ENCODE measurements at places on chromosomes 1 and 21. TPM values are rescaled to one million over a fixed set of nuclear protein-coding genes. Genes with fewer than 3 reads are reported as not detected.
A peak's percentile ranks its signal among the peaks of the same experiment; 100 is the strongest.

GRCh38 chr1:9079988-9080704, 10.7 kb upstream of the SLC2A5 start:
- H3K27me3 ChIP-seq, result no peaks in the 10 kb centered on the region
- peaks cover 23% of the 10 kb centered on the region for H3K4me1 ChIP-seq
- H3K4me3 ChIP-seq, result no peak overlapping the region
- H3K27ac ChIP-seq, result no peak overlapping the region
- H3K36me3 ChIP-seq, result no peaks in the 10 kb centered on the region
- DNase-seq, result no peak

DNA sequence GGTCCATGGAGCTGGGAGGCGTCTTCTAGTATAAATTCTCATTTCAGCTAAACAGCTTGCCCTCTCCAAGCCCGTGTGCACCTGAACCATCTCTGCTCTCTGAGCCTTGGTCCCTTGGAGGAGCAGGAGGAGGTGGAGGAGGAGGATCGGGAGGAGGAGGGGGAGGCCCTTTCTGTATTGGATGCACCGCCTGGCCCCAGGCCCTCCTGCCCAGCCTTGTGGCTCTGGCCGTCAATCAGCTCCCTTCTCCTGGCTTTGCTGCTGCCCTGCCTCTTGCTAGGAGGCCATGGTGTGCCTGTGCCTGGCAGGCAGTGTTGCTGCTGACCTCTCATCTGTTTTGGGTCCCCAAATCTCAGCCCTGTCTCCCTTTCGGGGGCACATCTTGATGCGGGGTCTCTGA, 9.0 kb downstream of the COL18A1 start:
- H3K4me3 ChIP-seq, result no peak overlapping the region
- H3K27ac ChIP-seq, result no peak overlapping the region
- DNase-seq, result no peak
- H3K36me3 ChIP-seq, result no peaks in the 10 kb centered on the region
- peaks cover 6% of the 10 kb centered on the region for H3K4me1 ChIP-seq
- H3K27me3 ChIP-seq, result no peaks in the 10 kb centered on the region

DNA sequence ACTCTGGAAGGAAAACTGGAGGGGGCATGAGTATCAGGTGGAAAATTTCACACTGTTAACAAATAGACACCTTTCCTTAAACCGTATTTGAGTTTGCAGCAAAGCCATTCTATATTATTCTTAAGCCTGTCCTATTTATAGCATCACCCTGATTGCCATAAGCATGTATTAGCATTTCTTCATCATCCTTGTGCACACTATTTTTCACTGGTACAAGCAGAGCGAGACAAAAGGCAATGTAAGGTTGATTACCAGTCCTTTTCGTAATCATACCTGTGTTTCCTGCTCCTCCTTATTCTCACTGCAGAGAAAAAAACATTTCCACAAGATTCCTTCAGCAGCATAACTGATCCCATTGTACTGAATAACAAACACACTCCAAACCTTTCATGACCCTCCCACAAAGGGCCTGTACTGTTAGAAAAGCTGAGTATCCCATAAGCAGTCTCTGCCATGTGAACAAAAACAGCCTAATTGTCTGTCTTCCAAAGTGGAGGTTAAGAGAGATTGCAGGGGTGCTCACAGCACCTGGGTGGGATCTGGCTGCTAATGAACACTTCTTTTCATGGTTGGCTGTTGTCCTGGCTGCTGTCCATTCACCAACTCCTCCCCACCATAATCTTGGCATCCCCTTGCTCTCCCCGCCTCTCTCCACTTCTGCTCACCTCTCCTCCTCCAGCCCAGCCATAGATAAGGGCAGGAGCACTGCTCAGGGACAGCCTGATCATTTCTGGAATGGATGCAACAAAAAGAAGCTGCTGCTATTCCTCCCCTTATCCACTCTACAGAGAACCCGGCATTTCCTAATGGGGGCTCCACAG, 30.4 kb downstream of the VTCN1 start:
- H3K36me3 ChIP-seq, result no peaks in the 10 kb centered on the region
- no peak overlapping the region for H3K27ac ChIP-seq
- H3K4me3 ChIP-seq, result no peak overlapping the region
- no peak for DNase-seq
- no peaks in the 10 kb centered on the region for H3K4me1 ChIP-seq

GRCh38 chr21:45592208-45592619, 50.0 kb upstream of the SLC19A1 start:
- peak overlapping the region; percentile 27 for H3K27ac ChIP-seq
- no peaks in the 10 kb centered on the region for H3K27me3 ChIP-seq
- no peak overlapping the region for H3K4me3 ChIP-seq
- H3K4me1 ChIP-seq, result no peaks in the 10 kb centered on the region
- DNase-seq, result peak; percentile 5

DNA sequence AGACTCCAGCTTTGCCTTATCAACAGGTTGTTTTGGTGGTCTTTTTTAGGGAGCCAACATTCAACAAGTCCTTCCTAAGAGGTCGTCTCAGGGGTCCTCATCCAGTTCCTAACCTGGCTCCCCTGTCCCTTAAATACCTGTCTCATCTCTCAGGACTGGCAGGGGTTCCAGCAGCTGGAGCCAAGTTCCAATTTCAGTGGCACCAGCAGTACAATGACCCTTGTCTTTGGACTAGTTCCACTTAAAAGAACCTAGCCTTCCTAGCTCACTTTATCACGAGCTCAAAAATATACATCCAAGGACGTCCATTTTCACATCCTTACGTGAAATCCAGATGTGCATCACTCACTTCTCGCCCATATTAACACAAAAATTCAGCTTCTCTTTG, 18.7 kb upstream of the TRAF3IP3 start:
- H3K4me1 ChIP-seq, result no peaks in the 10 kb centered on the region
- H3K27me3 ChIP-seq, result no peaks in the 10 kb centered on the region
- H3K27ac ChIP-seq, result no peak overlapping the region
- H3K4me3 ChIP-seq, result no peak overlapping the region
- no peaks in the 10 kb centered on the region for H3K36me3 ChIP-seq
- DNase-seq, result no peak

- no peaks in the 10 kb centered on the region for H3K27me3 ChIP-seq
- no peaks in the 10 kb centered on the region for H3K4me1 ChIP-seq
- H3K27ac ChIP-seq, result no peak overlapping the region
- no peak for DNase-seq
- H3K4me3 ChIP-seq, result no peak overlapping the region
Observed at GRCh38 chr1:167839009-167839408, 74.9 kb downstream of the ADCY10 start.

DNA sequence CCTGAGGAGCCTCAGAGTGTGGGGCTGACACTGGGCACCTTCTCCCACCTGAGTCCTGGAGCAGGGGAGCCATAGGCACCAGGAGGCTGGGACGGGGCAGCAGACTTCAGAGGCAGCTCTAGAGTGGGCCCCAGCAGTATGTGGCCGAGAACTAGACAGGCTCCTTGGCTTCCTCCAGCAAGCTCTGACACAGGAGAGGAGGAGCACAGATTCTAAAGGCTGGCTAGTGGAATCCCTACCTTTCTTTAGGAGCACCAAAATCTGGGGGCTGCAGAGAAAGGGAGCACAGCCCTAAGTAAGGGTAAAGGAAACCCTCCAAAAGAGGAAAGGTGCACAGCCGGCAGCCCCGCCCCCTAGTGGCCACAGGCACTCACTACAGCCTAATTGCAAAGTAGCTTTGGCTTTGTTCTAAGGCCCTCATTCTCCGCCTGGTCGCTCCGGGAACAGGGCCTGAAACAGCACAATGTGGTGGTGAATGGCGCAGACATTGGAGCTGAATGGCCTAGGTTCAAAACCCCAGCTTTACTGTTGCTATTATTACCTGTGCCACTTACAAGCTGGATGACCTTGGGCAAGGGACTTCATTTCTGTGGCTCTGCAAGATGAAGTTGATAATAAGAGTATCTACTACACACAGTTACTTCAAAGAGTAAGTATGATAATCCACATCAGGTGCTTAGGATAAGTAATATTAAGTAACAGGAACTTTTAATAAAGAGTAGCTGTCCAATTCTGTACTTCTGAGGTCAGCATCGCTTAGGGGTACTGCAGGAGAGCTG, 8.8 kb upstream of the GUCA2A start:
- DNase-seq, result peak; percentile 77
- H3K27me3 ChIP-seq, result no peaks in the 10 kb centered on the region
- peak overlapping the region; percentile 79 for H3K27ac ChIP-seq
- H3K4me1 ChIP-seq, result peaks cover 28% of the 10 kb centered on the region
- no peak overlapping the region for H3K4me3 ChIP-seq

DNA sequence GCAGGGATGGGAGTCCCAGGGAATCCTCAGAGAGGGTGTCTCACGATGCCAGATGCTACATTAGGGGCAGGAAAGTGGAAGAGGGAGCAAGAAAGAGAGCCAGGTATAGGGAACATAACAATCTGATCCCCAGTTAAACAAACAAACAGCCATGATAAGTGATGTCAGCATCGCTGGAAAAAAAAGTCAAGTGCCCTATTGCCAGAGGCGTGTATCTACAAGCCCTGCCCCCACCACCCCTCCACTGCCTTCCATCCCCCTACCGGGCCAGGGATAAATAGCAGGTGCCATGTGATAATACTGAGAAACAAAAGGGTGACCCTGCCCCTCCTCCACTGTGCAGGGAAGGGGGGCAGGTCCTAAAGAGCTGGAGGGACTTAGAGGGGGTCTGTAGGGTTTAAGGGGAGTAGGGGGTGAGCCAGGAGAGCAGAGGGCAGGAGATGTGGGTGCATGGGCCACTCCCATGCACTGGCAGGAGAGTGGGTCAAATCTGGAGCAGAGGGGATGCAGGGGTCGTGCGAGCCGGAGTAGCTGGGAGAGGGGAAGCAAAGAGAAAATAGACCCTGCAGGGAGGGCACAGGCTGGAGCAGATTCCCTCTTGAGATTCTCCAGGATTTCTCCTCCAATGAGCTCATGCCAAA, 3.4 kb downstream of the SLC26A9 start:
- no peaks in the 10 kb centered on the region for H3K36me3 ChIP-seq
- H3K27me3 ChIP-seq, result no peaks in the 10 kb centered on the region
- peak; percentile 36 for DNase-seq
- H3K27ac ChIP-seq, result no peak overlapping the region

DNA sequence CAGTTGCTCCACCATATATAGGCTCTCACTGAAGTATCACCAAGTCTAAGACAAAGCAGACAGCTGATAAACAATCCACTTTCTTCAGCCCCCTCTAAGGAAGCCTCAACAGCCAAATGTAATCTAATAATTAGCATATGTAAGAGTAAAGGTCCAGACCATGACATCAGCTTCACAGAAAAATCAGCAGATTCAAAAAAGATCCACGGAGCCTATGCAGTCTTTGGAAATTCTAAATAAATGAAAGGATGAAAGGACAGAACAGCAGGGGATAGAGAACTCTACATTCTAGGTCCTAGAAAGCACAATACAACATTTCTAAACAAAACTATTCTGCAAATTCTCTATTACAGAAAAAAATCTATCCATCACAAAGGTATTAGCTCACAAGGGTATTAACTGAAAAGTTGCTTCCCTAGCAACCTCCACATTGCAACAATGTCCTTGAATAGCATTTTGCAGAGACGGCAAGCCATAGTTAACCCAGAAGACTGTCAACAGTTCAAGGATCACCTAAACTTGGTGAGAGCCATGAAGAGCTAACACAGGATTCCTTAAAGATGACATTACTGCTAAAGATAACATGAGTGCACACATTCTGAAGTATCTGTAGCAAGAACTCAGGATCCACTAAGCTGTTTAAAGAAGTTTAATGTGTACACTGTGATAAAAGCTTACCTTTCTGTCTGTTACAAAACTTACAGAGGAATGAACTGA, 74.3 kb downstream of the SIPA1L2 start:
- H3K4me3 ChIP-seq, result no peak overlapping the region
- no peaks in the 10 kb centered on the region for H3K27me3 ChIP-seq
- H3K36me3 ChIP-seq, result peaks cover 2% of the 10 kb centered on the region
- DNase-seq, result no peak

DNA sequence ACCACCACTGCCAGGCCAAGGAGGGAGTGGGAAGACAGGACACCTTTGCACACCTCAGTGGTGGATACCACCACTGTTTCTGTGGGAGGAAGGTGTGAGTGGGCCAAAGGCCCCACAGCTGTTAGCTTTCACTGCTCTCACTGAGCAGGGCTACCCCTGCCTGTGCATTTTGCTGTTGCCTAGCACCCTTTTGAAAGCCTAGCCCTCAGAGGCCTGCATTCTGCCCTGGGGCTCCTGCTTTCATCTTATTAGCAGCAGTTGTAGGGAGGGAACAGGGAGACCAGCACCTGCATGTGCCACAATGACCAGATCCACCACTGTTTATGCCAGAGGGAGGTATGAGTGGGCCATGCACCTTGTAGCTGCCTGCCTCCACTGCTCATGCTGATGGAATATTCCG, 110.9 kb upstream of the C21orf91 start:
- no peak for DNase-seq
- no peaks in the 10 kb centered on the region for H3K36me3 ChIP-seq
- H3K27ac ChIP-seq, result no peak overlapping the region
- no peak overlapping the region for H3K4me3 ChIP-seq
- H3K27me3 ChIP-seq, result no peaks in the 10 kb centered on the region

- H3K27me3 ChIP-seq, result peaks cover 49% of the 10 kb centered on the region
- no peak overlapping the region for H3K27ac ChIP-seq
- no peak for DNase-seq
- no peak overlapping the region for H3K4me3 ChIP-seq
- H3K4me1 ChIP-seq, result no peaks in the 10 kb centered on the region
Observed at GRCh38 chr1:63189677-63190076, 132.7 kb upstream of the FOXD3 start.

GRCh38 chr1:62391369-62391971, 45.4 kb upstream of the USP1 start:
- no peak overlapping the region for H3K27ac ChIP-seq
- H3K27me3 ChIP-seq, result no peaks in the 10 kb centered on the region
- no peaks in the 10 kb centered on the region for H3K36me3 ChIP-seq
- no peak overlapping the region for H3K4me3 ChIP-seq

- H3K4me3 ChIP-seq, result no peak overlapping the region
- H3K4me1 ChIP-seq, result no peaks in the 10 kb centered on the region
- H3K36me3 ChIP-seq, result no peaks in the 10 kb centered on the region
Observed at GRCh38 chr1:17531343-17531681, 8.2 kb upstream of the ARHGEF10L start.

DNA sequence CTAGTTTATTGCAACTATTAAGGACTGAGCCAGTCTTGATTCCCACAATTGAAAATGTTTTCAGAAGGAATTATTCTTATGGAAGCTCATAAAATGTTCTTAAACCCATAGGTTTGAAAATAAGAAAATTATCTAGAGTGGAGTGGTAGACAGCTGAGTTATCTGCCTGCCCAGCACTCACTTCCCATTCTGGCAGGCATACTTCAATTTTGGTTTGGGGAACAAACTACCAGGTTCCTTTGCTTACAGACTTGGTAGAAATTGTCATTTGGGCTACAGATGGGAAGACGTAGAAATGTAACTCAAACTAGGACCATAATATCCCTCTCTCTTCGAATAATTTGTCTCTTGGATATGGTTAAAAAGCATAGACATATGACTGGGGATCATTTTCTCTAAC, 18.4 kb downstream of the JUN start:
- no peak for DNase-seq
- H3K36me3 ChIP-seq, result no peaks in the 10 kb centered on the region
- H3K4me1 ChIP-seq, result no peaks in the 10 kb centered on the region
- H3K27me3 ChIP-seq, result no peaks in the 10 kb centered on the region
- no peak overlapping the region for H3K4me3 ChIP-seq

GRCh38 chr1:170800812-170801211, 134.5 kb upstream of the MROH9 start:
- H3K27ac ChIP-seq, result no peak overlapping the region
- DNase-seq, result no peak
- H3K4me1 ChIP-seq, result no peaks in the 10 kb centered on the region
- no peaks in the 10 kb centered on the region for H3K36me3 ChIP-seq
- no peaks in the 10 kb centered on the region for H3K27me3 ChIP-seq
- no peak overlapping the region for H3K4me3 ChIP-seq

The BATF3 gene
- total RNA-seq, result 2.4 TPM

The ADGRB2 gene
- 1.8 TPM for total RNA-seq

The RGS5 gene
- 63.9 TPM for total RNA-seq

Data from lung (tissue), 17 donors.